HepG2 (cell line): ENCODE measurements at places on chromosomes 16 and 17.

- no peak for DNase-seq
These were observed 18.8 kb downstream of the ZCCHC14 start for GRCh38 chr16:87474017-87474416.

GRCh38 chr17:74082886-74083285 lies 120.6 kb upstream of the RPL38 start:
- no peak for DNase-seq

- DNase-seq = no peak
These were observed 5.6 kb upstream of the TUBG2 start for GRCh38 chr17:42653179-42654124.

- DNase-seq = no peak
These were observed 7.8 kb downstream of the CRHR1 start for GRCh38 chr17:45791935-45792334.

- DNase-seq = peak; percentile 7
These were observed 323.3 kb downstream of the BCAS3 start for GRCh38 chr17:61000911-61001310.

GRCh38 chr16:28931801-28932225 lies at the start of gene CD19:
TSS of gene CD19 (plus strand) at chr16:28931971. CDS start at chr16:28932001, 30 bp downstream.
- DNase-seq = no peak

GRCh38 chr17:13920413-13920812 lies 148.9 kb upstream of the COX10 start:
- no peak for DNase-seq

- DNase-seq = no peak
These were observed 769 bp downstream of the TMEM88 start for GRCh38 chr17:7855660-7856010.

- no peak for DNase-seq
These were observed 29.1 kb downstream of the SEC14L5 start for GRCh38 chr16:4987250-4987579.

DNA sequence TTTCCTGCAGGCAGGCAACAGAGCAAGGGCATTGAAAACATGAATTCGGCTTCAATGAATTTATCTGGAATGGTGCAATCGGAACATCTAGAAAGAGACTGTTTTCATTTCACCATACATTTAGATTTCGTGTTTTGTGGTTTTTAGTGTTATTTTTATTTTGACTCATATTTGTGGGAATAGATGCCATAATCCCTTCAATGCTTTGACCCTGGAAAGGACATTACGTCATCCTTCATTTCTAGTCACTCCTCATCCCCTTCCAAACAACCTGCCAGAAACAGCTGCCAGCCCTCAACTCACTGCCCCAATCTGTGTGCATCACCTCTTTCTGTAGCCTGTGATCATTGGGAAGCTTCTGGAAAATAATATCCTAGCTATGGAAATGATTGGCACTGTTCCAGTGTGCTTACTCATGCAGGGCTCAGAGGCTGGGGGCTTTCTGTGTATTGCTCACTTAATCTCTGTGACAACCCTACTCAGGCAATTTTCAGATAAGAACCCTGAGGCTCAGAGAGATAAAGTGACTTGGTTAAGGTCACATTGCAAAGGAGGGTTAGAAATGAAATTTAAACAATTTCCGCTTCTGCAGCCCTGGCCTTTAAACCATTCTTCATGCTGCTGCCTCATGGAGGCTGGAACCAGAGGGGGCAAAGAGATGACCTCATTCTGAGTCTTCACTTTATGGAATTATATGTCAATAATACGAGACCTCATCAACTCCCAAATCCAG lies 9.5 kb upstream of the KSR1 start:
- DNase-seq = no peak

- peak; percentile 83 for DNase-seq
These were observed 9.4 kb downstream of the CMC2 start for GRCh38 chr16:80997139-80997798.

DNA sequence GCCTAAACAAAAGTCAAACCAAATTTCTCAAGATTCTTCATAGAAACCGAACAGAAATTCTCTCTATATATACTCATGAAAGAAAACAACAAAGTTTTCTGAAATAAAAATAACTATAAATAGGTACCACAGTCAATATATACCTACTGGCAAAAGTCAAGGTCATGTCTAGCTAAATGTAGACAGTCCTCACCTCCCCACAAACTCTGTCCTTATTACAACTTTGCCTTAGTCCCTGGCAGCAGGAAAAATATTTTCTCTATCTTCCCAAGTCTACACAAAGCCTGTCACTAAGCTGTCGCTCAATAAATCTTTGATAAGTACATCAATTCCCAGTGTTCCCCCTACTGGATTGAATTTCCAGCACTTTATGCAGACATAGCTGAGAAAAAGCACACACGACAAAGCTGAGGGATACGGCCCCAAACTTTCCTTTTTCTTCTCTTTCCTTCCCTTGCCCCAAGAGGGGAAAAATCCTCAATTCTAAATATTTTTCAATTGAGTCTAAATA lies 2.7 kb downstream of the CFAP20 start:
- DNase-seq = no peak

DNA sequence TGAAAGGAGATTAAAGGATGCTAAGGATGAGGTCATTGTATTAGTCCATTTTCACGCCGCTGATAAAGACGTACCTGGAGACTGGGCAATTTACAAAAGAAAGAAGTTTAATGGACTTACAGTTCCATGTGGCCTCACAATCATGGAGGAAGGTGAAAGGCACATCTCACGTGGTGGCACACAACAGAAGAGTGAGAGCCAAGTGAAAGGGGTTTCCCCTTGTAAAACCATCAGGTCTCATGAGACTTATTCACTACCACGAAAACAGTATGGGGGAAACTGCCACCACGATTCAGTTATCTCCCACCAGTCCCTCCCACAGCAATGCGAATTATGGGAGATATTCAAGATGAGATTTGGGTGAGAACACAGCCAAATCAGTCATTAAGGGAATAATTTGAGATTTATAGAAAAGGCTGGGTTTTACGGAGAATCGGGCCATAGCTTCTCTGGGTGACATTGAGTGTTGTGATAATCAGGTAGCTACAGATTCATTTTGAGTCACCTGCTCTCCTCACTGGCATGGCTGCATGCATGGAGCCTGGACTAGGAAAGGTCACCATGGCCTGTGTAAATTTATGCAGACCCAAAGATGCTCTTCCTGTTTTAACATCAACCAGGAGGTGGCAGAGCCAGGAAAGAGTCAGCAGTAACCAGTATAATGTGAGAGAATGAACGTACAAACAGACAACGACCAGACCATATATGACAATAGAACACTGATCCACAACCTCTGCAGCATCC lies 40.5 kb upstream of the DYNLRB2 start:
- no peak for DNase-seq

DNA sequence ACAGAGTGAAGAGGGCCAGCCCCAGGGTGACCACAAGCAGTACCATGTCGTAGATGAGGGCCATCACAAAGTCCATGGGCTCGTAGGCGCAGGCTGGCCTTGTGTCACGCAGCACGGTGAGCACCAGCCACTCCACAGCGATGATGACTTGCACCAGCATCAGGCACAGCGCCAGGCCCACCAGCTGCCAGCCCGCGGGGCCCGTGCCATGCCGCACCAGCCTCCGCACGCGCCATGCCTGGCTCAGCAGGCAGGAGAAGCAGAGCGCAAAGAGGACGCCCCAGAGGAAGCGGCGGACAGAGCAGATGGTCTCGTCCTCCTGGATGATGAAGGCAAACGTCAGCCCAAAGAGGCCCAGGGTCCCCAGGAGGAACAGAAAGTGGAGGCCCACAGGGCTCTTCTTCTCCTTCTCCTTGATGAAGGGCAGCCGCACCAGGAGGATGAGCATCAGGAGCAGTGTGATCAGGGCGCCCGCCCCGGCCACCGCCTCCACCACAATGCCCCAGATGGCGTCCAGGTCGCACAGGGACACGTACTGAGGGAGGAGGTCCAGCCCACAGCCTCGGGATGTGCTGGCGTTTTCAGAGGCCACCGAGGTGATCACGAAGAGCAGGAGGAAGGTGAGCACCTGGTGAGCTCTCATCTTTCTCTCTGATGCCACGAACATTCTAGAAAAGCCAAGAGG lies 12.3 kb downstream of the GPRC5B start:
- DNase-seq = no peak

- no peak for DNase-seq
These were observed 1.4 kb downstream of the HAGHL start for GRCh38 chr16:728131-728889.

DNA sequence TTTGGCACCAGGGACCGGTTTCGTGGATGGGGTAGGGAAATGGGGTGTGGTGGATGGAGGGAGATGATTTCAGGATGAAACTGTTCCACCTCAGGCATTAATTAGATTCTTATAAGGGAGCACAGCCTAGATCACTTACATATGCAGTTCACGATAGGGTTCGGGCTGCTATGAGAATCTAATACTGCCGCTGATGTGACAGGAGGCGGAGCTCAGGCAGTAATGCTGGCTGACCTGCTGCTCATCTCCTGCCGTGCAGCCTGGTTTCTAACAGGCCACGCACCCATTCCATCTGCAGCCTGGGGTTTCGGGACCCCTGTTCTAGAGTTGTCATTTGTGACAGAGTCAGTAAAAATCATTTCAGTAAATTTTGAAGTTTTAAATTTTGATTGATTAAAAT lies 99.7 kb downstream of the CHD9 start:
- DNase-seq = no peak
